ENCODE measurements at places on chromosomes 5 and 9.

GRCh38 chr5:128546658-128547281, 8.7 kb upstream of the FBN2 start:
- DNase-seq, result no peak

DNA sequence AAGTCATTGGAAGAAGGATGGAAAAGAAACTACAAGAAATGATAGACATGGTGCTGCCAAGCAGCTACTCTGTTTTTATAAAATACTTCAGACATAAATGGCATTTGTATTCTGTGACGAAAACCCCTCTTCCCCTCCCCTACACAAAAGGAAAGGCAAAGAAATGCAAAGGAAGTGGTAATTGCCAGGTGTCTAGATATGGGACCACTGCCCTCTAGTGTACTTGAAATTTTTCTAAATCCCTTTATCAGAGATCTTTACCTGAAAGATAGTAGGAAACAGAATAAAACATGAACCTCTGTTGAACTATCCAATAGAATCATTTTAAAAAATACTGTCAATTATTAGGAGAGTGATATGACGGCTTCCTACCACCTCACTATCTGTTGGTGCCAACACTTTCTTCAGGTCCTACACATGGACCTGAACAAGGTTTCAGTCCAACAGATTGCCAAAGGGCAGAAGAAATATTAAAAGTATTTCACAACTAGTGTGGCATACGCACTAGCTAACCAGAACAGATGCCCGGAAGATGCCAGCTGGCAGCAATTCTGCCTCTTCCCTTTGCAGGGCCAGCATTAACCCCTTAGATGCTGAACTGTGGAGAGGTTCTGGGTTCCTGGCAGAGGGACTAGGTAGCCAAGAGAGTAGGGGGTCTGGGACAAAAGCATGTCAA, 104.1 kb downstream of the TSSK1B start:
- DNase-seq, result no peak

GRCh38 chr5:68464424-68464823, 248.9 kb downstream of the PIK3R1 start:
- no peak for DNase-seq

- no peak for DNase-seq
Observed at GRCh38 chr5:88842784-88843183, 40.2 kb downstream of the MEF2C start.

DNA sequence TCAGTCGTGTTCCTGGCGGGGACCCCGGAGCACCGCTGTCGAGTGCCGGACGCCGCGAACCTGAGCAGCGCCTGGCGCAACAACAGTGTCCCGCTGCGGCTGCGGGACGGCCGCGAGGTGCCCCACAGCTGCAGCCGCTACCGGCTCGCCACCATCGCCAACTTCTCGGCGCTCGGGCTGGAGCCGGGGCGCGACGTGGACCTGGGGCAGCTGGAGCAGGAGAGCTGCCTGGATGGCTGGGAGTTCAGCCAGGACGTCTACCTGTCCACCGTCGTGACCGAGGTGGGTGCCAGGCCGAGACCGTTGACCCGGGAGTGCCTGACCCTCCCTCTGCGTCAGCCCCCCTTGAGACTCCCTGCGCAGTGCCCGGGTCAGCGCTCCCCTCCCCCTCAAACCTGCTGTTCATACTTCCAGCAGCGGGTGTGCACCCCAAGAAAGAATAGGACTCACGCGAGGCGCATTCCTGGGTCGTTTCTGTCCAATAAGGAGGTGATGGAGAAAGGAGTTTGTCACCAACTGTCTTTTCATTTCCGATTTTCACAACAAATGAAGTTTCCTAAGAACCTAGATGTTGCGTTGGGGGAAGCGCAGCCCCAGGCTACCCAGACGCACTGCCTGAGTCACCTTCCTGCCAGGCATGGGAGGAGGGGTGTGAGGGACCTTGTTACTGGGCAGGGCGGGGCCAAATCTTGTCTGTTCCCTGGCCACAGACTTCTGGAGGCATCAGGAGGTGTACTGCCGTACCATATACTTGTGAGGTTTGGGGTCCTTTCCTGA, 722 bp downstream of the SLC22A4 start:
- DNase-seq, result no peak

DNA sequence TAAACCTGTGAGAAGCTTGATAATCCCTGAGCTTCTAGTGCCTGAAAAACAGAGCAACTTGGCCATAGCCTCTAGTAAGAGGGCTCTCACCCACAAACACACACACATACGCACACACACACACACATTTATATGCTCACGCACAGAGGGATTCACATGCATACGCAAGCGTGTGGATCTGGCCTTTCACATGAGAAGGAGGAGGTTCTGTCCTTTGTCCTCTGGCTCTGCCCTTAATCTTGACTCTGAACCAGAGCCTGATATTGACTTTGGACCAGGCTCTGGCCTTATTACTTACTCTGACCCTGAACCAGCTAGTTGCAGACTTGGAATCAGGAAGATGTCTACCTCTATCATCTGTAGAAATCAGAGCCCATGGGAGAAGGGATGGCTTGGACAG, 10.0 kb upstream of the P4HA2 start:
- no peak for DNase-seq

DNA sequence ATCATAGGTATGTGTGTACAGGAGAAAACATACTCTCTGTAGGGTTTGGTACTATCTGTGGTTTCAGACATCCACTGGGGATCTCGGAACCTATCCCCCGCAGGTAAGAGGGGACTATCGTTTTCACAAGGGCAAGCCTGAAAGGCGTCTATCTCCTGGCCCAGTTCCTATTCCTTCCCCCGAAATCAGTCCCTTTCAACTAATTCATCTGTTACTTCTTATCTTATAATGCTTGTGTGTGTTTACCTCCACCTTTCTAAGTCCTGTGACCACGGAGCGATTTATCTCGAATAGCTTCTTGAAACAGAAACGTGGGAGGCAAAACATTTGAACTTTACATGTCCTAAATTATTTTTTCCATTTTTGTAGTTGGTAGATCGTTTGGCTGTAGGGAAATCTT, 11.4 kb downstream of the ABO start:
- DNase-seq, result no peak

- DNase-seq, result no peak
Observed at GRCh38 chr9:81070689-81071088, 618.7 kb downstream of the TLE1 start.

DNA sequence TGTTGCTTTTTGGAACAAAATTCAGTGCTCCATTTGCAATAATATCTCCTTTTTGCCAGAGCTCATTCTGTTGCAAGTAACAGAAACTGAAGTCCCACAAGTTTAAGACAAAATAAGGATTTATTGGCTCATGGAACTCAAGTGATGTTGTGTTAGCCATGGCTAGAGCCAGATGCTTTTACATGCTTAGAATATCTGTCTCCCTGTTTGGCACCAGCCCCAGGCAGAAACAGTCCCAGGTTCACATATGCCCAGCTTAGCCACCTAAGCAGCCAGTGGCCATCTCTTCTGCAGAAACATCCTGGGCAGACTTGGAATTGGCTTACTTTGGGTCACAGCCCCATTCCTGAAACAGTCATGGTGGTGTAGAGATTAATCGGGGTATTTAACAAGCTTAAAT, 540.9 kb upstream of the SGCD start:
- DNase-seq, result no peak

GRCh38 chr9:81822967-81823366, 105.3 kb upstream of the SPATA31D4 start:
- DNase-seq, result no peak

DNA sequence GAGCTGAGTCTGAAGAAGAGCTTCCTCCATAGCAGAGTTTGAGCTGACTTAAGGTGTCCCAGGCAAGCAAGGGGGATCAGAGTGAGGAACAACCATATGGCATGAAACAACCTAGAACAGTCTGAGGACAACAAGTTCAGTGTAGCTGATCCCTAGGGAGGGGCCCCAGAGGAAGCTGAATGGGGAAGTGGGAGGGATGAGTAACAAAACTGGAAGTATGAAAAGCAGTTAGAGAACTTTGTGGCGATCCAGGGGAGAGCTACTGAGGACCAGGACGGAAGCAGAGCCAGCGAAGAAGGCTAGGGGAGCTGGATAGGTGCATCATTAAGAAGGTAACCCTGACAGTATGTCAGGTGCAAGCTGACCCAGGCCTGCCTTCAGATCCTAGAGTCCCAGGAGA, 580.8 kb downstream of the BNC2 start:
- DNase-seq, result no peak

DNA sequence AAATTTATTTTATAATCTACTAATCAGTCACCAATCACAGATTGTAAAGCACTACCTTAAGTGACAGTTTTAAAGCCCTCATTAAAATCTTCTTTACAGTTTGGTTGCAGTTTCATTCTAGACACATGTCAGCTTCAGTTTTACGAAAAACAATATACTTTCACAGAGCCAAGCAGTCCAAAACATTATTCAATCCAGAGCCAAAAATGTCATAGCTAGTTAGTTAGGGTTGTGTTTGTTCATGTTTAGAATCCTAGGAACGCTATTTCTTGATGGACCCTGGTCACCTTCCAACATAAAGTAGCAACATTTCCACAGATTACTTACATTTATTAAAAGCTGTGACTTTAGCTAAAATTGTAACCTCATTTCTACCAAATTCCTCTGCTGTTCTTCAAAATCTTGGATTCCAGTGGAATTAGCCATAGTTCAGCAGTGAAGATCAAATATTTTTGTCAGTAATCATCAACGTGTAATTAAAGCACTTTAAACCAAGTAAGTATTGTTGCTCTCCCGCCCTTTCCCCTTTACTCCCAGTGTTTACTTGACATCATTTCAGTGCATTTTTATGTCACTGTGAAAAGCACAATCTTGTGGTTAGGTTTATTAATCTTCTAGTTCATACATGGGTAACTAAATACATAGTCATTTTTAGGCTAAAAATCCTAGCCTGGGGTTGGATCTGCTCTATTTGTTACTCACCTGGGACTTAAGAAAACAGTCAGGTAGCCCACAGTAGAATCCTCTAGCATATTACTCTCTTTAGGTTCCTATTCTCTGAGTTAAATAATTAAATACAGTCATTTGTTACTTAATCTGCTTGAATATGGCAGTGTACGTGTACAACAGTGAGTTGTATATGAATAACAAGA, 74.3 kb downstream of the NIPBL start:
- no peak for DNase-seq

DNA sequence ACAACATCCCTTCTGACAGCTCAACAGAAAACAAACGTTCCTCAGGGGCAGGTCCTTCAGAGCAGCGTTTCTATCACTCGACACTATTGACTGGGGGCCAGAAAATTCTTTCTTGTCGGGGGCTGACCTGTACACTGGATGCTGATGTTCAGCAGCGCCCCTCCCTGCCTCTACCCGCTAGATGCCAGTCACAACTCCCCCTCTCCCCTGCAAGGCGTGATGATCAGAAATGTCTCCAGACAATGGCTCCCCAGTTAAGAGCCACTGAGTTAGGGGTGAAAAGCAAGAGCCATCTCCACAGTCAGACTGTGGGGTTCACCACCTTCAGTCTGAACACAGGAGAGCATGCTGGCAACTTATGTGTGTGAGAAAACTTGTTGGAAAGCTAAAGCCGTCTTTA, 39.8 kb downstream of the SERINC5 start:
- DNase-seq, result no peak

GRCh38 chr9:99360026-99360425, 137.9 kb downstream of the SEC61B start:
- no peak for DNase-seq

- no peak for DNase-seq
Observed at GRCh38 chr5:122501089-122501435, 189.0 kb downstream of the SNCAIP start.

DNA sequence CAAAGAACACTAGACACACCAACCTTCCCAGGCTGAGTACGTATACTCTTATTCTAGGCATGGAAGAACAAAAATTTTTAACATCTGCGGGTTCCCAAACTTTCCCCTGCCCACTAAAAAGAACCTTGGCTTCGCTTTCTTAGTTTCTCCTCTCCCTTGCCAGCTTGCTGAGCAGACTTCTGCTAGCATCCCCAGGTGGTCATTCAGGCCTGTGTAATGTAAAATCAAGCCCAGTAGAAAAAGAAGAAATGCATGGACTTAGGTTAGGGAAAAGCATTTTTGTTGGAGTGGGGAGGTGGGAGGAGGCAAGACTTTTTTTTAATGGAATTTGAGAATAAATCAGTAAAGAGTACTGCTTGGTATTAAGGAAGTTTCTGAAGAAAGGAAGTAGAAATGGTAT, 331.0 kb upstream of the TLE4 start:
- no peak for DNase-seq

- no peak for DNase-seq
Observed at GRCh38 chr9:108549184-108549583, 306.6 kb downstream of the ACTL7B start.

DNA sequence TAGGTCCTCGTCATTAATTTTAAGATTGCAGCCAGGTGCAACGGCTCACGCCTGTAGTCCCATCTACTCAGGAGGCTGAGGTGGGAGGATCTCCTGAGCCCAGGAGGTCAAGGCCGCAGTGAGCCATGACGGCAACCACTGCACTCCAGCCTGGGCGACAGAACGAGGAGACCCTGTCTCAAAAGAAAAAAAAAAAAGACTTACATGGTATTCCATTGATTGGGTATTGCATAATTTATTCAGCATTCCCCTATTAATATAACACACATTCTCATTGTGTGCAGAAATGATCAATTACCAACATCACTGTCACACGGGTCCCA, 62.9 kb downstream of the DUSP1 start:
- DNase-seq, result no peak

DNA sequence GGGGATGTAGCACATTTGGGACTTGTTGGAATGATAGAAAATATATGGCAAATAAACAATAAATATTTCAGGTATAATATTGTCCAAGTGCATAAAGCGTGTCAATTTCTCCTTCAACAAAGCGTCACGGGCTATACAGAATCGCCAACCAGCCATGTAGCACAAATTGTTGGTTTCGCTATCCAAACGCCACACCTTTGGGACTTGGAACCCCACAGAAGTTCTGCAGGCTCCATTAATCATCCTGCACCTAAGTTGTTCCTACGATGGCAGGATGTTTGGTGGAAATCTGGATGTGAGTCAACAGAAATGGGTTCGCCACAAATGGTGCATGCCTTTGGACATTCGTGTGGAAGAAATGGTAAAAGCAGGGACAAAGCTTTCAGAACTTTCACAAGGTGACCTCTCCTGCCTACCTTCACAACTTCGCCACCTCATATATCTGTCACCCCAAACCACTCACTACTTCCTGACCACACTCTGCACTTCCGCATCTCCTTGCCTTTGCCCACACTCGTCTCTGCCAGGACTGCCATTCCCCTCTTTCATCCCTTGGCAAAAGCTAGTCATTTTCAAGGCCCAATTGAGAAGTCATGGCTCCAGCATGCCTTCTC, 95.7 kb downstream of the LHFPL2 start:
- DNase-seq, result no peak

GRCh38 chr5:2910401-2911175, 159.1 kb upstream of the IRX2 start:
- DNase-seq, result no peak
